Cardiac fibroblast (primary cell): ENCODE measurements at places on chromosomes 12 and 14.

- peak; percentile 59 for DNase-seq
Observed at GRCh38 chr12:40137252-40137651, 31.4 kb upstream of the SLC2A13 start.

- DNase-seq, result no peak
Observed at GRCh38 chr14:23568600-23569331, 1.2 kb upstream of the AP1G2 start.

DNA sequence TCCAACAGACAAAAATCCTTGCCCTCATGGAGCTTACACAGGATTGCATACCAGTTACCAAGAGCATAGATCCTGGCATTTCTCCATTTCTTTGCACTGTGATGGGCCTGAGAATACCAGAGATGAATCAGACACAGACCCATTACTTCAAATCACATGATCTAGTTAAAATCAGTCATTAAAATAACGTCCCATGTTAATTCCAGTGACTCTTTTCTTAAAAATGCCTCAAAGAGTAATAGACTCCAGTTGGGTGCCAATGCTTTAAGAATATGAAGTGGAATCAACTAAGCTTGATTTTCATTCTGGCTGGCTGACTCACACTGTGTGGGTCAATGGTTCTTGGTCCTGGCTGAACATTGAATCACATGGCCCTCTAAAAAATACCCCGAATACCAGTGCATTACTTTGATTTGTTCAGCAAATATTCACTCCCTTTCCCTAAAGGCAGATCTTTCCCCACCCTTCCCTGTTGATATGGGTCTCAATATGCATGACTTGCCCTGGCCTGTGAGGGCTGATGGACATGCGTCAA, 11.0 kb downstream of the ASB2 start:
- DNase-seq, result peak; percentile 93

- no peak for DNase-seq
Observed at GRCh38 chr12:101493556-101493955, 18.4 kb downstream of the SPIC start.

DNA sequence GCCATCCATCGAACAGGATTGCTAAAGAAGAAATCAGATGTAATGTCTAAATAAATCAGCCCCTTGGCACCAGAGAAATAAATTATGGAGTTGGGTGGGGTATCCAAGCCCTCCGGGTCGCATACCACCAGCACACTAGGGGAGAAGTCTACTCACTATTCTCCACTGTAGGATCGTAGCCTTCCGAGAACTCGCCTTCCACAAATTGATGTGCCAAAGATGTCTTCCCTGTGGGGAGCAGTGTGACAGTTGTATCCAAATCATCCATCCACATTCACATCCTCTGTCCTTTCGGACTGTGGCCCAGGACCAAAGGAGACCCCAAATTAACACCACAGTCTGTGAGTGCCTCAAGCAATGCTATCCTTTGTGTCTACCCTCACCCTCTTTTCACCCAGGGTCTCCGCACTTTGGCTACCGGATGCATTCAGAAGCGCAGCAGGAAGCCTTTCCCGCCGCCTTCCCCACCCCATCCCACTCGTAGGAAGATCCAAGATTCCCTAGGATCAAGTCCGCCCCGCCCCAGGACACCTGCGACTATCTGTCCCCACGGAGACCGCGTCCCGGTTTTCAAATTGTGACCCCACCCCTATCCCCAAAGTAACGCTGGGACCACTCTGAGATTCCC, 786 bp downstream of the RHEBL1 start:
- no peak for DNase-seq

DNA sequence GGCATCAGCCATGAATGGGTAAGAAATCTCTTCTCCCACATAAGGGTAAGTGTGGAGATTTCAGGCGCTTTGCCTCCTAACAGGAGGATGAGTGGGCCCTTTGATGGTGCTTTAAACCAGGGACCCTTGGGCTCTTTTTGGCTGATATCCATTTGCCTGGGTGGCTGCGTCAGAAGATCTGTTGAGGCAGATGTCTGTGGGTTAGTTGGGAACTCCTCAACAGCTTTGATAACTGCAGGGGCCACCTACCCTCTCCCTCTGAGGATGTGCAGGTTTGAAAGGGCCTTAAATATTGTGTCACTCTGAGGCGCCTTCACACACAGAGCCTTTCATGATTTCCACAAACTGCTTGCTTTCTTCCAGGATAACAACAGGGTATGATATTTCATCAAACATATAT, 210.7 kb downstream of the PPM1H start:
- peak; percentile 8 for DNase-seq

GRCh38 chr14:104315169-104315568, 176.8 kb downstream of the KIF26A start:
- DNase-seq, result no peak

DNA sequence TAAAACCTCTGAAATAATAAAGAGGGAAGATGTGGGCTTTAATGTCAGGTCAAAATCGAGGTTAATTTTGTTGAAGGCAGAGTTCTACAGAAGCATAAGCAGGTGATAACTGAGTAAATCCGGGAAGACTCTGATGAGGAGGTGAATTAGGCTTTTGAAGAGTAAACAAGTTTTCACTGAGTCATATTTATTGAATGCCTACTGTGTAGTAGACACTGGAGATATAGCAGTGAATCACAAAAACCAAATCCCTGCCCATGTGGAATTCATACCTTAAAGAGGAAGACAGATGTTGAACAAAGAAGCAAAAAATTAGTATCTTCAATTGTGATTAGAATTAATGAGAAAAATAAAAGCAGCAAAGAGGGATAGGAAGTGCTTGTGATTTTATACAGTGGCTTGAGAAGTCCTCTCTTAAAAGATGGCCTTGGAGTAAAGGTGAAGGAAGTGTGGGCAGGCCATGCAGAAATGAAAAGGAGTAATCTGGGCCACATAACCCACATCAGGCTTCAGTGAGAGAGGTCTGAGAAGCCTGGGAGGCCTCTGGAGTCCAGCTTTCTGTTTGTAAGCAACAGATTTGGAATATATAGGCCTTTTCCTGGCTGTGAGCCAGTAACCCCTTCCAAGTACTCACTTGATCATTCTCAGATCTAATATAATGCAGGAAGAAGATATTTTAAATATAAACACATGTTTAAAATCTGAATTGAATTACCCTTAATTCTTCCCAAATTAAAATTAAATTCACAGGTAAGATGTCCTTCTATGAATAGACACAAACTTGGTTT, 46.7 kb downstream of the BHLHE41 start:
- peak; percentile 26 for DNase-seq

- no peak for DNase-seq
Observed at GRCh38 chr14:64217834-64218233, 76.3 kb downstream of the ESR2 start.

- no peak for DNase-seq
Observed at GRCh38 chr14:70097576-70098249, 91.0 kb downstream of the SLC8A3 start.

GRCh38 chr12:50287271-50287670, 4.0 kb upstream of the LIMA1 start:
- no peak for DNase-seq

DNA sequence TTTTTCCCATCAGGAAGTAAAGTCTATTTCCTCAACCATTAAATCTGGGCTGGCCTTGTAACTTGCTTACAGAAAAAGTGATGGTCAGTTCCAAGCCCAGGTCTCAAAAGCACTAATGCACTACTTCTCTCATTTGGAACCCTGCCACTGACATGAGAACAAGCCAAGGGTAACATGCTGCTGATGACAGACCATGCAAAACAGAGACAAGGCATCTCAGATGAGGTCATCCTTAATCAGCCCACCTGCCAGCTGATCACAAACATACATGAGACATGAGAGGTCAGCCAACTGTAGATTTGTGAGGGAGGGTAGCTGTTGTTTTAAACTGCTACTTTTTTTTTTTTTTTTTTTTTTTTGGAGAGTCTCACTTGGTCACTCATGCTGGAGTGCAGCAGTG, 16.2 kb downstream of the TWF1 start:
- DNase-seq, result peak; percentile 19

DNA sequence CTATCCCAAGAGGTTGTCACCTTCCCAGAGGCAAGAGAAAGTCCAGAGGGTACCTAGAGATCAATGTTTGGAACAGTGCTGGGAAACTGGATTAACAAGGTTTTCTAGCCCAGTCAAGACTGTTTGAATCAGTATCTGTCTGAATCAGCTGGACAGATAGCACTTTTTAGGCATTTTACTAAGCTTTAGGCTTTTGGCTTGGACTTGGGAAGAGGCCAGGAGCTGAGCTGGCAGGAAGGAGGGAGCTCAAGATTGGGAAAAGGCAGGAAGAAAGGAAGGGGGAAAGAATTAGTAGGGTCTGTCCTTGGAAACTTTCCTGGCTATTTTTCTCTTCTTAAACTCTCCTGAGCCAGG, 8.3 kb downstream of the IKZF4 start:
- peak; percentile 75 for DNase-seq

GRCh38 chr12:94618995-94619695, 31.2 kb downstream of the TMCC3 start:
- peak; percentile 57 for DNase-seq

DNA sequence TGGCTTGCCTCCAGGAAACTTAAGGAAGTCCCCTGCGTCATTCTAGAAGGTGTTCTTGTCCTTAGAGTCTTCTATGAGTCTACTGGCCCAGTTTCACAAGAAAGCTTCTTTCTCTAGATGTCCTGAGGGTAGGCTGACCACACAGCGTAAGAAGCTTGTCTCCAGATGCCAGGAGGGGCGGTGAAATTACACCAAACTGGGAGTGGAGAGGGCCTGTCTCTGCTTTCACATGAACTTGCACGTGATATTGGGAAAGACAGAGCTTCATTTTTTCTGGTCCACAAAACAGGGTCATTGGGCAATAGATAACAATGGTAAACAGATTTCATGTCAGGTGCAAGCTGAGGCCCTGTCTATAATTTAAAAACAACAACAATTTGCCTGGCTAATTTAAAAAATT, 85.7 kb upstream of the TBX3 start:
- DNase-seq, result no peak

DNA sequence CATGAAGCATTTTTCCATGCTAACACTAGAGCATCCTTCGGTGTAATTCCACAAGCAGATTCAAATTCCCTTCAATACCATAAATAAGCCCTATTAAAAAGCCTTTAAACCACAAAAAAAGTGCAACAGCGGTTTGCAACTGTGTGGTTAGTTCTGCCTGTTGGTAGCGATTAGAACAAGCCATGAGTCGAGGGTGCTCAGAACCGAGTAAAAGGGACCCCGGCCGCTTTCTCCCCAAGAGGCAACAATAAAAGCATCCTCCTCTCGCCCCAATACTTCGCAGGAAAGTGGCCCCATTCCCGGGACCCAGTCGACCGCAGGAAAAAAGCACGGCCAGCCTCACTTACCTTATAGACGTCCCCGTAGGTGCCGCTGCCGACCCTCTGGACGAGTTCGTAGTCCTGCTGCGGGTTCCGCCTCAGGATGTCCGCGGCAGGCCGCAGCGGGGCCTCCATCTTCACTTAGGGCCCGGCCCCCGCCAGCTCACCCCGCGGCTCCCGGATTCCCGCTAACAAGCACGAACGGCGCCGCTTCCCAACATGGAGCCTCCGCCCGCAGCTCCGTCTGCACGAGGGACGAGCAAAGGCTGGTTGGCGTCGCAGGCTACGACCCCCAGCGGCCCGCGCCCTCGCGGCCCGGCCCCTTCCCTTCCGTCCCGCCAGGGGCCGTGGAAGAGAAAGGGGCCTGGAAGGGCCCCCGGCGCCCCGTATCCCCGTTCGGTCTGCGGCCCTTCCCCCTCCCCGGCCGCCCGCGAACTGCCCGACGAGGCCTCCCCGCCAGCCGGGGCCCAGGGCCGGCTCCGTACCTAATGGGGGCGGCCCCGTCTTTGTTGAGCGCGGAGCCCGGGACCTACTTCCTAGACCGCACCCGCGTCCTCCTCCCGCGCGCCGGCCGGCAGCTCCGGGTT, 521 bp downstream of the MAP4K5 start:
- peak; percentile 53 for DNase-seq
